Vagina (tissue), 2 donors: ENCODE measurements at places on chromosomes 6 and 20. TPM values are rescaled to one million over a fixed set of nuclear protein-coding genes. Genes with fewer than 3 reads are reported as not detected.

The OVOL2 gene
- total RNA-seq = 9.3 TPM

The SCRT2 gene
- total RNA-seq = not detected

The RNF182 gene
- total RNA-seq = 2.2 TPM

The COL20A1 gene
- not detected for total RNA-seq

The TMC2 gene
- not detected for total RNA-seq

DNA sequence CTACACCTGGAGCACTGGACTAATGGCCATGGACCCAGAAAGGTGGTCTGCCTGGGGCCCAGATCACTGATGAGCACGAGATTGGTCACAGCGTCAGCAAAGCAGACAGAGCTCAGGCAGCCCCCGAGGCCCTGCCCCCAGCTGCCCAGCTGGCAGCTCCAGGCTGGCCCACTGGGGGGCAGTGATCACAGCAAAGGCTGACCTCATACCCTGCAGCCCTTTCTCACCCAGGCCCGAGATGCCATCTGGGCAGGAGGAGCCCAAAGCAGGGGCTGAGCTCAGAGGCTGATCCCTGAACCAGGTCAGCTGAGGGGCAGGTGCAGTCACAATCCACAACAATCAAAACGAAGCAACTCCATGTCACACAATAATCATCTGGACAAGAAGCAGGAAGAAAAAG is 4.1 kb downstream of the MAP1LC3A start:
- no peak overlapping the region for H3K27ac ChIP-seq
- no peak for DNase-seq
- no peaks in the 10 kb centered on the region for H3K36me3 ChIP-seq
- H3K4me3 ChIP-seq = no peak overlapping the region
- no peaks in the 10 kb centered on the region for H3K27me3 ChIP-seq

DNA sequence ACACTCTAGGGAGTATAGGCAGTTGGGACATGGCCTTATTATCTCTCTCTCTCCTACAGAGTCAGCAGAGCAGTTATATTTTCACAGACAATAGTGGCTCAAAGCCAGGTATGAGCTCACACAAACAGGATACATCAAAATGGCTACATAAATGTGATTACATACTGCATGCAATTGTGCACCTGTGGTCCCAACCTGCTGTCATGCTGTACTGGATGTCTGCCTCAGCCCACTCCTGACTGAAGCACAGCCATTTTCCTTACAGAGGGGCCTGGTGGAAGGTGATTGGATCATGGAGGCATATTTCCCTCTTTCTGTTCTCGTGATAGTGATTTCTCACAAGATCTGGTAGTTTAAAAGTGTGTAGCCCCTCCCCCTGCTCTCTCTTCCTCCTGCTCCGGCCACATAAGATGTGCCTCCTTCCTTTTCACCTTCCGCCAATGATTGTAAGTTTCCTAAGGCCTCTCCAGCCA is 37.0 kb upstream of the SAMHD1 start:
- no peaks in the 10 kb centered on the region for H3K4me1 ChIP-seq
- DNase-seq = no peak
- no peak overlapping the region for H3K4me3 ChIP-seq
- H3K27me3 ChIP-seq = no peaks in the 10 kb centered on the region
- no peak overlapping the region for H3K27ac ChIP-seq
- no peaks in the 10 kb centered on the region for H3K36me3 ChIP-seq

- H3K4me3 ChIP-seq = no peak overlapping the region
- no peaks in the 10 kb centered on the region for H3K27me3 ChIP-seq
- H3K27ac ChIP-seq = no peak overlapping the region
- DNase-seq = no peak
Measured at GRCh38 chr6:150072201-150072600, 3.3 kb upstream of the ULBP3 start.

DNA sequence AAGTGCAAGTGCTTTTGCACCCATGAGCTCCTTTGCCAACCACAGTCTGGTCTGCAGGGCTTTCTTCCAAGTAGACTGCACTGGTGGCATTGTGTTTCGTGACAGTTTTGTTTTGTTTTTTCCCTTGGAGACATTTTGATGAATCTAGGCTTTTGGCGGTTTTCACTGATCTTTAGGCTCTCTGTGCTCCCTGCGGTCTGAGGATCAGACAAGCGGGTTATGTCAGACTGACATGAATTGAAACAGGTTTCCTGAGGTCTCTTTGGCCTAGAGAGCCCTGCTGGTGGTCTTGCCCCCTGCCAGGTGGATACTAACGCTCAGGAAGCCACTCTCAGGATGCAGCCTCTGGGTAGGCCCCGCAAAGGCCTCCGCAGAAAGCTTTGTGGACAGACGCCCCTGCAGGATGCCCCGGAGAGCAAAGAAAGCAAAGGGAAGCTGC is 555.4 kb upstream of the AGPAT4 start:
- no peak for DNase-seq
- no peak overlapping the region for H3K27ac ChIP-seq
- no peaks in the 10 kb centered on the region for H3K36me3 ChIP-seq
- no peak overlapping the region for H3K4me3 ChIP-seq
- no peaks in the 10 kb centered on the region for H3K27me3 ChIP-seq
- H3K4me1 ChIP-seq = no peaks in the 10 kb centered on the region

DNA sequence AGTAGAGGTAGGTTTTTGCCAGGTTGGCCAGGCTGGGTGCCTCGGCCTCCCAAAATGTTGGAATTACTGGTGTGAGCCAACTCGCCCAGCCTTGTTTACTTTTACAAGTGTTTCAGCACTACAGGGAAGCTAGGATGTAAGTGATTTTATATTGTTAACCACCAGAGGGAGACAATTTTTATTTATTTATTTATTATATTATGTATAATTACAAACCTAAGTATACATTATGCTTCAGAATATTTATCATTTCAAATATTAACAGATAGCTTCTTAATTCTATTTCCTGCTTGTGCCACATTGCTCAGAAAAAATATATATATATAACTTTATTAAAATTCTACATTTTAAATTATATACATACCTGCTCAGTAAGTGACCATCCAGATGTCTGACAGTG is 9.8 kb downstream of the MMUT start:
- H3K27me3 ChIP-seq = no peaks in the 10 kb centered on the region
- H3K27ac ChIP-seq = no peak overlapping the region
- no peaks in the 10 kb centered on the region for H3K36me3 ChIP-seq
- H3K4me3 ChIP-seq = no peak overlapping the region
- DNase-seq = no peak

DNA sequence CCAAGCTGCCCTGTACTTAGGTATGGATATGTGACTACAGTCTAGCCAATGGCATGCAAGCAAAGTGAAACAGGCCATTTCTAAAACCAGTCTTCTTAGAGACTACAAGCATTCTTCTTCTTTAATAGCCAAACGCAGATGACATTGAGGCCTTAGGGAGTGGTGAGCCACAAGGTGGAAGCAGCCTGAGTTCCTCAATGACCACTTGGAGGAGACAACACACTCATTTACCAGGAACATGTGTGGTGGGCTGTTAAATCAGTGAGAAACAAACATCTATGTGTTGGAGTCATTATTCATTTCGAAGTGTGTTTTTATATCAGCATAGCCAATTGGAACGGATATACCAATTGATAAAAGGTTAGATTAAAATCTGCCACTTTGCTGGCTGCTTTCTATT is 122.0 kb downstream of the GFRAL start:
- no peak overlapping the region for H3K4me3 ChIP-seq
- H3K36me3 ChIP-seq = no peaks in the 10 kb centered on the region
- H3K27ac ChIP-seq = no peak overlapping the region
- H3K4me1 ChIP-seq = no peaks in the 10 kb centered on the region
- no peaks in the 10 kb centered on the region for H3K27me3 ChIP-seq
- DNase-seq = no peak

GRCh38 chr6:42113936-42114636 is 28.3 kb downstream of the C6orf132 start:
- no peak overlapping the region for H3K4me3 ChIP-seq
- peaks cover 18% of the 10 kb centered on the region for H3K4me1 ChIP-seq
- no peaks in the 10 kb centered on the region for H3K36me3 ChIP-seq
- DNase-seq = no peak
- no peaks in the 10 kb centered on the region for H3K27me3 ChIP-seq

DNA sequence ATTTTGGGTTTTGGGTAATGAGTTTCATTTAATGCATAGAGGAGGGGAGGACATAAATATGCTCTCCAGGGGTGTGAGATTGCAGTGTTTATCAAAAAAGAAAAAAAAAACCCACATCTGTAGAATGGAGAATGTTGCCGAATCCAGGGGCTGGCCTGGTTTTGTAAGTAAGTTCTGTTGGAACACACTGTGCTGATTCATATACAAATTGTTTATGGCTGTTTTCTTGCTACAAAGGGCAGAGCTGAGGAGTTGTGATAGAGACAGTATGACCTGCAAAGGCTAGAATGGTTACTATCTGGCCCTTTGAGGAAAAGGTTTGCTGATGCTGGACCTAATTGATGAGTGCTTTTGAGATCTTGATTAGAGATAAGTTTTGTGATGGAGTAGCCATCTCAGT is 30.4 kb downstream of the SCAF8 start:
- H3K27me3 ChIP-seq = no peaks in the 10 kb centered on the region
- no peak for DNase-seq
- H3K4me1 ChIP-seq = peaks cover 71% of the 10 kb centered on the region
- H3K4me3 ChIP-seq = no peak overlapping the region
- no peak overlapping the region for H3K27ac ChIP-seq

- peak overlapping the region; percentile 98 for H3K27ac ChIP-seq
- H3K36me3 ChIP-seq = no peaks in the 10 kb centered on the region
- no peak for DNase-seq
- H3K4me1 ChIP-seq = peaks cover 37% of the 10 kb centered on the region
Measured at GRCh38 chr6:139135578-139136545, 982 bp downstream of the HECA start.

DNA sequence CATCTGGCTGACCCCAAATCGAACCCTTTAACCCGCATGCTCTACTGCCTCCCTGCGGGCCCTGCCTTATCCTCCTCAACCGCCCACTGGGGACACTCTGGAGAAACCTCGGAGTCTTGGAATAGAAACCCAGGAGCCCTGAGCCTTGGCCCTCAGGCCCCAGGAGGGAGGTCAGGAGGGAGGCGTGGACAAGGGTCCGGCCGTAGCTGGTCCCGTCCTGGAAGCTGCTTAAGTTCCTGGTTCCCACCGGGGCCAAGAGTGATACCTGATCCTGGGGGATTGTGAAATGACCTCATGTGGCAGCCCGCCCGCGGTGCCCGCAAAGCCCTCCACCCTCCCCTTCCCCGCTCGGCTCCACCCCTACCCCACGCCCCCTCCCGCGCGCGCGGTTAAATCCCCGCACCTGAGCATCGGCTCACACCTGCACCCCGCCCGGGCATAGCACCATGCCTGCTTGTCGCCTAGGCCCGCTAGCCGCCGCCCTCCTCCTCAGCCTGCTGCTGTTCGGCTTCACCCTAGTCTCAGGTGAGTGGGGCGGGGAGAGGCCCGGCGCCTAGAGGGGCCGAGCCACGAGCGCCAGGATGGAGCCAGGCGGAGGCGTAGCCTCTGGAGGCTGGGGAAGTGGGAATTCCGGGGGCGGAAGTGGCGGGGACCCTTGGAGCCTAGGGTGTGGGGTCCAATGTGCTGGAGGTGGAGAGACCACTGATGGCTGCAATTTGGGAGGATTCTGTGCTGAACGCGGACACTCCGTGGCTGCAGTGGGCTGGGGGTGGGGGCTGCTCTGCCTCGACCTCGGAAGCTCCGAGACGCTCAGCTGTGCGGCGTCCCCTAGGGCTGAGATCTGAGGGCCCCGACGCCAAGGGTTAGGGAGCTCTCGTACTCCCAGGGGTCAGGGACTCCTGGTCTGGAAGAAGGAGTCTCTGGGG is at the start of gene WFDC2:
Gene WFDC2 (plus strand): TSS at position 418 of the 926 bp plus-strand sequence. CDS start 29 bp downstream, at position 447.
- no peak for DNase-seq
- H3K27me3 ChIP-seq = no peaks in the 10 kb centered on the region
- peak within 1 kb of the TSS; percentile 30 for H3K27ac ChIP-seq
- H3K4me3 ChIP-seq = peak within 1 kb of the TSS; percentile 53
- no peaks in the 10 kb centered on the region for H3K36me3 ChIP-seq
- peaks cover 18% of the 10 kb centered on the region for H3K4me1 ChIP-seq

GRCh38 chr6:168959696-168960095 is 293.9 kb downstream of the THBS2 start:
- H3K27ac ChIP-seq = no peak overlapping the region
- H3K4me3 ChIP-seq = no peak overlapping the region
- no peaks in the 10 kb centered on the region for H3K27me3 ChIP-seq
- DNase-seq = no peak
- peaks cover 8% of the 10 kb centered on the region for H3K4me1 ChIP-seq

DNA sequence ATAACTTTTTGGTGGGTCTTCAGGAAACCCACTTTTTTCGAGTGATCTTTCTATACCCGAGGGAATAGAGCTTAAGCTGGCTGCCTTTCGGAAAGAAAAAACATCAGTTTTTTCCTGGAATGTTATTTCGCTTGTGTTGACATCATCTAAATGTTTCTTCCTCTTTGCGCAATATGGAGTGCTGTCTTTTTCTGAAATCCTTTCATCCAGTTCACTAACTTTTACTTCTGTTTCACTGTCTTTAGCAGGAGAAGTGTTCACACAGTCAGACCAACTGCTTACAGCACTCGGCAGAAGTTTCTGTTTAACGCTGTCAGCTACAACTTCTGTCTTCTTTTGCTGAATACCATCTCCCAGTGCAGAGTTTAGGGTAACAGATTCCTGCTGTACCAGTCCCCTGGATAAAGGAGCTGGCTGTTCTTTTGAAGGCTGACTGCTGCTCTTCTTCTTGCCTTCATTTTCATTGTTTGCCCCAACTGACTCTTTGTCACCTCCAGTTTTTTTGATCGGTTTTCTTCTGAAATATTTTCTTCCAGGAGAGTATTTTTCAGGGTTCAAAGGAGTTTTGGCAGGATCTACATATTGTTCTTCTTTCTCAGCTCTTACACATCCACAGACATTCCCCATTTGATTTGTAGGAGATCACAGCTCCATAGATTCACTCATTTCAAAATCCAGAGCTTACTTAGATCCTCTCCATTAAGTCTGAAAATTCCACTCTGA is 50.0 kb upstream of the DST start:
- H3K36me3 ChIP-seq = no peaks in the 10 kb centered on the region
- peak overlapping the region; percentile 27 for H3K4me3 ChIP-seq

DNA sequence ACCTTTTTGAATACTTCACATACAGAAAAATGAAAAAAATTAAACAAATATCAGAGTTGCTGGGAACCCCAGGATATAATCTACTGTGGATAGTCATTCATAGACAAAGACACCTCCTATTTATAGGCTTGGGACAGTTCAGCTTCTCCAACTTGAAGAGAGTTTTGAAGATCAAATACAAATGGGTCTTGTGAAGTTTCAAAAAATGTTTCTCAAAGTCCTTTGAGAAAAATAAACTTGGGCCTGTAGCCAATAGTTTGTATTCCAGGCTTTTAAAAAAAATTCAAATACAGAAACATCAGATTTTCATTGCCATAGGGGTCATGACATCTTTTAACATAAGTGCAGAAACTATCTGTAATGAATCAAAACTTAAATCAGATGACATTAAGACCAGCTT is 334.8 kb downstream of the LAMA2 start:
- H3K4me3 ChIP-seq = no peak overlapping the region

DNA sequence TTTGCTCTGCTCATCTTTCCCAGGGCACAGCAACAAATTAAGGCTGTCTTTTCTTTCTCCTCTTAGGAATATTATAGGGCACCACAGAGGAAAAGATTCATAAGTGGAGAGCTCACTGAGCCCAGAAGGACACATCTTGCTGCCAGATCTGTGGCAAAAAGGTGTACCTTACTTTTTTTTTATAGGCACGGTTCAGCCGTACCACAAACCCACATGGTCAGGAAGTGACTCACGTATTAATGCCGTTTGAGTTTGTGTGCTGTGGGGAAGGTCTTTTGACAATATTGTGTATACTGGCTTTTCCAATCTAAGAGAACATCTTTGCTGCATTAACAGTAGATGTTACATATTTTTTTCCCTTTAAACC is 28.4 kb downstream of the PAQR8 start:
- no peaks in the 10 kb centered on the region for H3K36me3 ChIP-seq
- peak overlapping the region; percentile 14 for H3K27ac ChIP-seq
- H3K4me1 ChIP-seq = peaks cover 24% of the 10 kb centered on the region
- no peak for DNase-seq
- no peaks in the 10 kb centered on the region for H3K27me3 ChIP-seq
- H3K4me3 ChIP-seq = peak overlapping the region; percentile 5
